T-helper 22 cell (primary cell): ENCODE measurements at places on chromosomes 1 and 21.

DNA sequence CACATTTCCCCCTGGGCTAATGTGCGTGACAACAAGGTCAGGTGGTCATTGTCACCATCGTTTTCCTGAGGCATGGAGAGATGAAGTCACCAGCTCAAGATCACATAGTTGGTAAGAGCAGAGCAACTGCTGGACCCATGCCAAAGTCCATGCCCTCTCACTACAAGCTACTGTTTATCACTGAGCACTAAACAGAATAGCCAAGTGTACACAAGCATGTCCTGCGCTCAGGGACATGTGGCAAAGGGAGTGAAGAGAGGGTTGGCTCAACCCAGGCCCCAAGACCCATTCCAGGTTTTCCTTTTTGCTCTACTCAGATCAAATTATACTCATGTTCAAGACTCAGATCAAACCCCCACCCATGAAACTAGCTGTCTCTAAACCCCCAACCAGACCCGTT, 20.8 kb downstream of the LRRC52 start:
- DNase-seq = no peak

GRCh38 chr1:101025283-101025656, 314 bp downstream of the DPH5 start:
- DNase-seq = no peak

DNA sequence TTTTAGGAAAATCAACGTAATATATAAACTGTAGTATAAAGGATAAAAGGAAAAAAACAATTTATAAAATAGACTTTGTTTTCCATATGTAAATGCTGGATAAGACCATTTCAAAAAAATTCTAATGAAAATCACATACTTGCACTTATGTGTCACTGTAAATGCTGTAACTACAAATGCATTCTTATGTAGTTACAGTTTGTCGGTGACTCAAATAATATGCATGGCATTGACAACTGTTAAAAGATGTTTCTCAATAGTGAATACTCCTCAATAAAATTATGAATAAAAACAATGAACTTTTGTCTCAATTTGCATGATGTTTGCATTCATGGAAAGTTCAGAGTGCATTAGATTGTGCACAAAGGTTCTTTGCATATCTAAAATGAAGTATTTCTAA, 614.0 kb upstream of the CHRM3 start:
- no peak for DNase-seq

DNA sequence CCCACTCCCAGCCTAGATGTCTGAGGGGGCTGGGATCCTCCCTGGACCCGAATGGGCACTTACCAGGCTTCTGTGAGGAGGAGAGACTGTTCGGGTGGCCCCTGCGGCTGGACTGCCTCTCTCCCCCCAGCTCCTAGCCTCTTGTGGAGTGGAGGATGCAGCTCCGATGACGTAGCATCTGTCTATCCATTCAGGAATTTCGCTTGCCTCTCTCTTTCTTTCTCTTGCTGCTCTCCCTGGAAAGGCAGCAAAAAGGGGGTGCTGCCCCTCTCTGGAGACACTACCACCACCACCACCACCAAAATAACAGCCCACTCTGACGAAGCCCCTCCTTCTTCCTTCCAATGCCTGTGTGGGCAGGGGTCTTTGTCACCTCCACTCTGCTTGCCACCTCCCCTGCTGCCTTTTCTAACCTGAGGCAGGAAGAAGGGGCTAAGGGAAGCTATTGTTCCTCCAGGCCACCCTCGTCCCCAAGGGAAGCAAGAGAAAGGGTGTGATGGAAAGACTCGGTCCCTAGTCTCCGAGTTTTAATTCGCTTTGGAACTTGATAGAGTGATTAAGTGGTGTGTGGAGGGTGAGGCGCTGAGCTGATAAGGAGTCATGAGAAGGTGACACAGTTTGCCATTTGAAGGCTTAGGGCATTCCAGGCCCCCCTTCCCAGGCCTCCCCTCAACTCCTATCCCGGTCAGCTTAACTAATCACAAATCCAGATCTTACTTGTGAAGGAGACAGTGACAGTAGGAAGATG, 60.5 kb downstream of the RHBG start:
- DNase-seq = no peak
